ENCODE measurements at places on chromosomes 4 and X.

GRCh38 chr4:140247237-140247636, 93.3 kb upstream of the MAML3 start:
- no peak for DNase-seq

GRCh38 chrX:26253526-26253925, 37.6 kb downstream of the MAGEB5 start:
- no peak for DNase-seq

DNA sequence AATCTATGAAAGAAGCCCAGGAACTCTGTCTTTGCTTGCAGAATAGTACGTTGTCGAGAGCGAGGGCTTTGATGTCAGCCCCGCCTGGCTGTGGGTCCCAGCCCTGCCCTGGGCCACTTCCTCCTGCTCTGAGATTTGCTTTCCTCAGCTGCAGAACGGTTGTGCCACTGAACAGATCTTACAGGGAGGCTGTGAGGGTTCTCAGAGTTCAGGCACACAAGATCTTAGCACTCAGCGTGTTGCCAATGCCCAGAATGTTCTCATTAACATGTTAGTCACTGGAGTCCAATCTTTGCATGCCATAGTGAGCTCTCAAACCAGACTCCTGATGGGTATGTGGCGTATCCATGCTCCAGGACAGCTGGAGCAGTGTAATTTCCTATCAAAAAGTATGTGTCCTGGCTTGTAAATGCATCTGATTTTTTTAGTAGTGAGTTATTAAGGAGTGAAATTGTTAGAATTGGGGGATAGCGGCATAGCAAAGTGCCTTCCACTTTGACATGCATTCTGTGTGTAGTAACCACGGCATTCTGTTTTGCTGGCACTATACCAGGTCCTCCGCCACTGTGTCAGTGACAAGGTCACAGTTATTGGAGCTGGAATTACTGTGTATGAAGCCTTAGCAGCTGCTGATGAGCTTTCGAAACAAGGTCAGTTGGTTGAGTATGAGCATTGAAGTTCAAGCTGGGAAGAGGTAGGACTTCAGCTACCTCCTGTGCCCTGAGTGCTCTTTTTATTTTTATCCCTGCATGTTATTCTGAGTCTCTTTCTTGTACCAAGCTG, 31.6 kb downstream of the TKTL1 start:
- no peak for DNase-seq

DNA sequence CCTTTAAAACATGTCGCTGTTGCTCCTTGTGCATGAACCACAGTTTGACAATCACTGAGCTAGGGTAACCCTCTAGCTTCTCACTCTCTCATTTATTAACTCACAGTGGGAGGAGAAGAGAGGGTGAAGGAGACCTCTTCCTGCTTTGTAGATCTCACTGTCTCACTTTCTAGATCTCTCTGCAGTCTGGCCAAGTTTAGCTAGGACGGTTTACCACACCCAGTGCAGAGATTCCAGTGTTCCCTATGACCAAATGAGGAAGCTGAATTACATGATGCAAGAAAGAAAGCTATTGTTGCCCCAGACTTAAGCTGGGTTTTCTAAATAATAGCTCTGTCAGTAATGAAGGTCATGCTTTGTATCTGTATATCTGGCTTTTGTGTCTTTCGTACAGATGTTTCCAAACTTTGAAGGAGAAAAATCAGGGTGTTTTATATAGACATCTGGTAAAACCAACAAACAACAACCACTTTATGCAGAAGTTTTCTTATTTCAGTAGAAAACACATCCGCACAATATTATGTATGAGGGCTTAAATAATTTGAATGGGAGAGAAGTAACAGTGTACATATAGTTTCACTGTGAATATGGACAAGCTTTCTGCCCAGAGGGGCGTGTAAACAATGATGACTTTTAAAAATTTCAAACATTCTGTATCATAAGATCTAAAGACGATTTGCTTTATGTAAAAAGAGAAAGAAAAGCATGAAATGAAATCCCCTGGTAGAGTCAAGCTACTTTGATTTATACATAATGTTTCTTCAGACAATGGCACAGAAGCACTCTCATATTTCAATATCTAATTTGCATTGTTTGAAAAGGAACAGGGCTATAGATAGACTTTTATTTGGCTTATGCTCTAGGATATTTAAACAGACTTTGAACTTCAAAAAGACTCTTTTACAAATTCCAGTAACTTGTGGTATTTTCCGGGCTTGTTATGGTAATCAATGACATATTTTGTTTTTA, 582.3 kb downstream of the FSTL5 start:
- DNase-seq: no peak

DNA sequence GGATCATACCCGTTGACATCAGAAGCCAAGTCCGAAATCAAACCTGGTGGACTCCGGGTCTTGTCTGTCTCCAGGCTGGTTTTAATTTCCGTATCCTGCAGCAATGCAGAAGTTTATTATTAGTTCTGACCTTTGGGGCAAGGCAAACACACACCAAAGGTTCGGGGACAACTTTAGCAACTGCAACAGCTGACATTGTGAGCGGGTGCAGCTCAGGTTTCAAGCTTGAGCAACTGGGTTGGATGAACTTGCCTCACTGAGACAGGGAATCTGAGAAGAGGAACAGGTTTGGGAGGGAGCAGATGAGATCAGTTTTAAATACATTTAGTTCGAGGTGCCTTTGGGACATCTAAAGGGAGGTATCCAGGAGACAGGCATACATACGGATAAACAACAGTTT, 110.7 kb downstream of the GNL3L start:
- DNase-seq: no peak

DNA sequence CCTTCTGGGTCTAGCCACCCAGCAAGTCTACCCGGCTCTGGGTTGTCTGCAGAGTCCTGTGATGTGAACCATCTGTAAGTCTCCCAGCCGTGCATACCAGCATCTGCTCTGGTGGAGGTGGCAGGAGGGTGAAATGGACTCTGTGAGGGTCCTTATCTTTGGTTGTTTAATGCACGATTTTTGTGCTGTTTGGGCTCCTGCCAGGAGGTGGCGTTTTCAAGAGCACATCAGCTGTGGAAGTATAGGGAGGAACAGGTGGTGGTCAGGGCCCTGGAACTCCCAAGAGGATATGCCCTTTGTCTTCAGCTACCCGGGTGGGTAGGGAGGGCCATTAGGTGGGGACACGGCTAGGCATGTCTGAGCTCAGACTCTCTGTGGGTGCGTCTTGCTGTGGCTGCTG, 66.5 kb upstream of the ZFP42 start:
- no peak for DNase-seq

- peak; percentile 82 for DNase-seq
These were observed 37.0 kb upstream of the CLNK start for GRCh38 chr4:10721616-10722015.

- DNase-seq: no peak
These were observed 1177.9 kb downstream of the ARAP2 start for GRCh38 chr4:35066406-35066805.

DNA sequence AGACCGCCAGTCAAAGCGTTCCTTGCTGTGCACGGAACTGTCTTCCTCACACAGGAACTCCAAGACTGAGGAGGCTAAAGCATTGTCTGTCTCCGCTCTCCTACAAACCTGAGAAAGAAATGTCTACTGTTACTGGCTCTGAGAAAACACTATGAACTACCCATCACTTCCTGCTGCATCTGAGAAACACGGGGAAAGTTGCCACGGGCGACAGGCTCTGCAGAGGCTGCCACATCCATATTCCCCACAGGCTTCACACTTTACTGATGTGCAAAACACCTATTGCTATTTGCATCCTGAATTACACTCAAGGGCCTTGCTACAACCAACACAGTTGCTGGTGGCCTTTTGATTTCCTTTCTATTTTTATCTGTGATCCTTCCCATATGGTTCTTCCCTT, 59.0 kb downstream of the AFAP1 start:
- DNase-seq: no peak

DNA sequence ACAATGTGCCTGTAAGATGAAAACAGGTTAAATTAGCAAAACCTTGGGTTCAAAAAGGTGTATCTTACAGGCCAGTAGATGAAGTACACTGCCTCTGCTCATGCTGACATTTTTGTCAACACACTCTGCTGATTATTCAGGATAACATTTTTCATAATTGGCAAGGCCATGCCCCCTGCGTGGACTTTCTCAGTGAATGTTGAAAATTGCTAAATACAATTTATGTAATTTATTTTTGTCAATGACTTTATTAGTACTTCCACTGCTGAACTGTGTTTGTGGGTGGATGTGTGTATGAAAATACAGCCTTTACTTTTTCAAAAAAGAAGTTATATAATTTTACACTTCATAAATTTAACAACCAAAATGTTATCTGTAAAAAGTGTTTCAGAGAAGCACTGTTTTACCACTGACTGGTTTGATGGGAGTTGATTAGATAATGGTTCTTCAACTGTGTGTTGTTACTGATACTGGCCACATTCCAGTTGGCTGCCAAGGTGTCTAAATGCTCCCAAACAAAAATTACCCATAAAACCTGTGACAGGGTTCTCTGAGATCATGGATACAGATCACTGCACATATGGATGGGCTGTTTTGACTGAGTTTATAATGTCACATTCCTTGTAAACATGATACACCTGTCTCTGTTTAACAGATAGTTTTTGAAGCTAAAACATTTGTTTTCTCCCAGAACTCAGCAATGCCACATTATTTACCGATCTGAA, 151.9 kb upstream of the SLC7A11 start:
- DNase-seq: no peak

DNA sequence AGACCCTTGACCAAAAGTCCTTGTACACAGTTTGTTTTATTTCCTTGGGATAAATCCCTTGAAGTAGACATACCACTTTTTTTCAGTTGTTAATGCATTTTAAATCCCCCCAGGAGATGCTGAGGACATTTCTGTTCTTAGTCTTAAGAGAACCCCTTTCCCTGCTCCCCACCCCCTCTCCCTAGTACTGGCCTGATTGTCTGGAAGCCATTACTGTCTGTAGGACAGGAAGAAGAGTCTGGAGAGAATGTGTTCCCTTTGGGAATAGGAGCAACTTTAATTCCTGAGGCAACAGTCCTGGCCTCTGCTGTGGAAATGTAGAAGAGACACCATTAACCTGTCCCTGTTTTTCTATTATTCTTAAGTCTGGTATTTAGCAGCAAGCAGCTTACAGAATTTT, 52.3 kb upstream of the TMEM131L start:
- no peak for DNase-seq

- no peak for DNase-seq
These were observed 37.7 kb upstream of the C4orf17 start for GRCh38 chr4:99473131-99473530.

DNA sequence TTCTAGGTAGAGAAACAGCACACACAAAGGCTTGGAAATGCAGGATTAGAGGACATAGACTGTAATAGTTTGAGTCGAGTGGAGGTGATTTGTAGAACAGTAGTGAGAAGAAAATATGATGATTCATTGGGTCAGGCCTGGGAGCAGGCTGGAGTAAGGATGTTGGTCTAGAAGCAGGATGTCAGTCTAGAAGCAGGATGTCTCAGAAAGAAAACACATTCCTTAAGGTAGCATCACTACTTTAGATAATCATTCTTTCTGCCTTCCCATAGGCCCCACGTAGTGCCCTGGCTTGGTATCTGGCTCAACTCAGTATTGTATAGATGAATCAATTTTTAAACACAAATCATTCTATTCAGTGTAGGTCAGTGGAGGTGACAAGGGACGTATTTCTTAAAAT, 11.2 kb upstream of the DACH2 start:
- no peak for DNase-seq

- no peak for DNase-seq
These were observed 1.6 kb downstream of the FAT4 start for GRCh38 chr4:125316401-125316790.

DNA sequence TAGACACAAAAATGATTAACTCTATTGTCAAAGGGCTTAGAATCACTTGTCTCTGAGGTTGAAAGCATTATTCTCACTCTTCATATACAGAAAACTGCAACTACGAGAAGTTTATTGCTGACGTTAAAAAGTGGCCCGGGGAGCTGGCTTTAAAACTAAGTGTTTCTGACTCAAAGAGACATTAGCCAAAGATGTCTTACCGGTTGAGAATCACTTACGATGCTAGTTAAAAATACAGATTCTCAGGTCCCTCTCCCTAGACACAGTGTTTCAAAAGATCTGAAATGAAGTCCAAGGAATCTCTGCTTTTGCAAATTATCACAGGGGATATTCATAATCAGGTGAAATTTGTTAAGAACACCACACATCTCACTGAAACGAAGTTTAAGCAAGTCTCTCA, 1.2 kb downstream of the GNPDA2 start:
- DNase-seq: no peak

GRCh38 chr4:1221155-1221870, 27.6 kb downstream of the CTBP1 start:
- DNase-seq: no peak

DNA sequence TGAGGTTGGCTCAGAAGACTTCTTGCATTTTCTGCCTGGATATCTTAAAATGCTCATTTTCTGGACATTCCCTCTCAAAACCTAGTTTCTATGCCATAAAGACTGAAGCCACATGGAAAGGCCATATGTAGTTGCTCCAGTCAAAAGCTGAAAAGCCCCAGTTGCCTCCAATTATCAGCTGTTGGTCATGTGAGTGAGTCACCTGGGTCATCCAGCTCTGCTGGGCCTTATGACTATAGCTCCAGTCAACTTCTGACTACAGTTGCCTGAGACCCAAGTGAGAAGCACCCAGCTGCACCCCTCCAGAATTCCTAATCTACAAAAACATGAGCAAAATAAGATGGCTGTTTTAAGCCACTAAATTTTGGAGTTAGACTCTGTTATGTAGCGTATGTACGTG, 41.9 kb downstream of the HELQ start:
- no peak for DNase-seq

GRCh38 chrX:46961097-46961496, 48.9 kb downstream of the JADE3 start:
- no peak for DNase-seq

DNA sequence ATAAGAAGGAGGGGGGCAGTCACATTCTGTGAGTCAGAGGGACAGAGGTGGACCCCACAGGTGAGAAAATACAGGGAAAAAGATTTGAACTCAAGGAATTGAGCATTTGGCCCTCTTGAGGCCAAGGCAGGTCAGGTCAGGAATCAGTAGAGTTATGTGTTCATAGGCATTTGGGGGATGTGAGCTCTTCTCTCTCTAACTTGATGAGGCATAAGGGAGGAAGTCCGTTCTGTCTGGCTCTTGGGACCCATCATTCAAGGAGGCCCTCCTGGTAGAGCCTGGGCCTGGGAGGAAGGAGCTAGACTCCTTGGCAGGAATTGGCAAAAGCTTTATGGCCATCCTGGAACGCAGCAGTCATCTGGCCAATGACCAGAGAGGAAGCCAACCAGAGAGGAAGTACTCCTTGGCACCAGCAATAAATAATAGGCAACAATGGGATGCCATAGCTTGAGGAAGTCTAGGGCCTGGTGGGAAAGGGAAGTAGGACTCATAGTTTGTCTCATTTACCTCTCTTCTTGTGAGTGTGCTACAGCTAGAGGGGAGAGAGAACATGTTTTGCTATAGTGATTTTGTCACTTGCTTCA, 53.0 kb downstream of the MSN start:
- no peak for DNase-seq

Data from cerebellar nuclear complex (tissue), 1 donor.